ENCODE measurements at places on chromosomes 3 and 15.

GRCh38 chr3:7146529-7146928, 285.6 kb downstream of the GRM7 start:
- no peak for DNase-seq

DNA sequence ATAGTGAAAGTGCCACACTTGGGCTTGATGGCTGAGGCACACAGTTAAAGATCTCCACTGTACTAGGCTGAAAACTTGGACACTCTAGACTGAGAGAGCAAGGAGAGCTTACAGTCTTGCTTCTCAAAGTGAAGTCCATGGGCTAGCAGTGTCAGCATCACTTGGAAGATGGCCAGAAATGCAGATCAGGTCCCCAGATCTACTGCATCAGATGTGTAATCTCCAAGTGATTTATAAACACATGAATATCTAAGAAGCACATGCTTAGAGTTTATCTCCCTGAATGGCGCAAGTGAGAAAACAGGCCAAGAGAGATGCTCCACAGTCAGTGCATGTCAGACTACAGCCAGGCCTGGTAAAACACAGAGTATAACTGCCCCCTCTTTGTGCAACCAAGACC, 308.6 kb downstream of the CLSTN2 start:
- DNase-seq: no peak

GRCh38 chr3:51938780-51939425, 2.8 kb downstream of the RRP9 start:
- no peak for DNase-seq

- DNase-seq: no peak
Measured at GRCh38 chr3:8204853-8205650, 296.6 kb upstream of the LMCD1 start.

DNA sequence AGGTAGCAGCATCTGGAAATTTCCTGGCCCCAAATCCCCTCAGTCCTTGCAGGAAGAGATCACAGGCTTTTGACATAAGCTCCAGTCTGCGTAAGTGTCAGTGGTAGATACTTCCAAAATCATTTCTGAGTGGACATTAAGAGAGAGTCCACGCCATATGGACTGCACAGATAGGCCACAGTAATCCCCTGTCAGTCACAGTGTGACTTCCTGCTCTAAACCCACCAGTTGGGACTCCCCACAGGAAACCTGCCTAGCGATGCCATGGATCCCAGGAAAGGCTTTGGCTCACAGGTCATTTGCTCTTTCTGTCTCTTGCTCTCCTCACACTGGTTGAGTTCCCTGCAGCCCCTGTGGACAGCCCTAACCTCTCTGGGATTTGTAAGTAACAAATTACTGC, 28.8 kb upstream of the MKRN3 start:
- no peak for DNase-seq

DNA sequence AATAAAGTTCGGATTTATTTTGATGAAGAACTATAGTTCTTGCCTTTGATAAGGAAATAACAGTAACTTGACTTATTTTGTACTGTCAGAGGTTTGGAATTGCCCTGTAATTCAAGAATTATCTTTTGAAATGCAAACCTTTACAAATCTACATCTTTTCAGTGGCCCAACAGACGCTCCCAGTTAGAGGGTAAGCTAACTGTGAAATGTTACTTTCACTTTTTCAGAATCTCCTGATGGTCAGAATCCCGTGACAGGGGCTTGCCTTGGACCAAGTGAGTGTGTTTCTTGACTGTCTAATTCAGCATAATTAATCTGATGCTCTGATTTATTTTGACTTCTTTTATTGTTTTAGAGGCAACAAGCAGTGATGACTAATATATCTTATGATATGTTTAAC, 262.5 kb downstream of the PLOD2 start:
- DNase-seq: no peak

- no peak for DNase-seq
Measured at GRCh38 chr3:64571982-64572381, 115.8 kb downstream of the ADAMTS9 start.

DNA sequence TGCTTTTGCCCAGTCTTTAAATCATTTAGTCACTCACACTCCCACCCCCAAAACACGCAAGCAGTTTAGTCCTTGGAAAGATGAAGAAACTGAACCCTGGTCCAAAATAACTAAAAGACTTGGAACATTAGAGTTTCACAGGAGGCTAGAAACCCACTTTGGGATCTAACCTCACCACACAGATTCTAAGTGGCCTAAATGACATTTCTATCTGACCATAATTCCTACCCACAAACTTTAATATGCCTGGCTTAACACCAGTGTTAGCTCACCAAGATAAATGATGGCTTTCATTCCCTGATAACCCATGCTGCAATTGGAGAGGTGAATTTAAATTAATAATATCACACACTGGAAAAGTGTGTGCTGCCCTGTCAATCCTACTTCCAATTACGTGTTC, 295.3 kb upstream of the UBE2E2 start:
- no peak for DNase-seq

DNA sequence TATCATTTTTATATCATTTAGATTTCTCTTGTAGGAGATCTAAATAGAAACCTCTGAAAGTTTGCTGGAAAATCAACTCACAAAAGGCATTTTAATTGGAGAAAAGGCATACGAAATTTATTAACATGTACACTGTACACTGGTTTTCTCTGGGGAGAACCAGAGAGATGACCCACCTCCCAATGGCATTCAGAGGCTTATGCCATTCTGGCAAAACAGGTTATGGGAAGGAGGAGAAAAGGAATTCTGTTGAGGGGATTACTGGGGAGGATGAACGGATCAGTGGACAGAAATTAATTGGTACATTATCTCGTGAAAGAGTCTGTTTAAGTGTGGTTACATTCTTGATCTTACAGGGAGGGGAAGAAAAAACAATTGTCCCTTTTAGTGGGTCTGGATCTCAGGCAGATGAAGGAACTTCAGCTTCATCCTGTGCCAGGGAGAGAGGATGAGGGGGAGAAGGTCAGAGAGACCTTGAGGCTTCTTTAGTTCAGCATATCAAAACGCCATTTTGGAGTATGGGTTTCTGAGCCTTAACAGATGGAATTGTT, 16.5 kb downstream of the RAB11A start:
- no peak for DNase-seq

DNA sequence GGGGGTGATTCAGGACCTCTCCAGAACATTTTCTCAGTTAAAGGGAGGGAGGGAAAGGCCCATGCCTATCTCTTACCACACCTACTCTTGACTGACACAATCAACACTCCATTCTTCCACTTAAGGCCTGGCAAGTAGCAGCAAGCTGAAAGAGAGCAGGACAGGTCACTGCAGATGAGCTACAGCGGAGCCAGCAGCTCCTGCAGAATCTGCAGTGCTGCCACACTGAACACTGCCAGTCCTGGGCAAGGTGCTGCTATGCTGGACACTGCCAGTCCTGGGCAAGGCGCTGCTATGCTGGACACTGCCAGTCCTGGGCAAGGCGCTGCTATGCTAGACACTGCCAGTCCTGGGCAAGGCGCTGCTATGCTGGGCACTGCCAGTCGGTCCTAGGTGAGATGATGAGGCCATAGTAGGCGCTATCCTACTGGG, 143.7 kb downstream of the MYLK start:
- DNase-seq: no peak

DNA sequence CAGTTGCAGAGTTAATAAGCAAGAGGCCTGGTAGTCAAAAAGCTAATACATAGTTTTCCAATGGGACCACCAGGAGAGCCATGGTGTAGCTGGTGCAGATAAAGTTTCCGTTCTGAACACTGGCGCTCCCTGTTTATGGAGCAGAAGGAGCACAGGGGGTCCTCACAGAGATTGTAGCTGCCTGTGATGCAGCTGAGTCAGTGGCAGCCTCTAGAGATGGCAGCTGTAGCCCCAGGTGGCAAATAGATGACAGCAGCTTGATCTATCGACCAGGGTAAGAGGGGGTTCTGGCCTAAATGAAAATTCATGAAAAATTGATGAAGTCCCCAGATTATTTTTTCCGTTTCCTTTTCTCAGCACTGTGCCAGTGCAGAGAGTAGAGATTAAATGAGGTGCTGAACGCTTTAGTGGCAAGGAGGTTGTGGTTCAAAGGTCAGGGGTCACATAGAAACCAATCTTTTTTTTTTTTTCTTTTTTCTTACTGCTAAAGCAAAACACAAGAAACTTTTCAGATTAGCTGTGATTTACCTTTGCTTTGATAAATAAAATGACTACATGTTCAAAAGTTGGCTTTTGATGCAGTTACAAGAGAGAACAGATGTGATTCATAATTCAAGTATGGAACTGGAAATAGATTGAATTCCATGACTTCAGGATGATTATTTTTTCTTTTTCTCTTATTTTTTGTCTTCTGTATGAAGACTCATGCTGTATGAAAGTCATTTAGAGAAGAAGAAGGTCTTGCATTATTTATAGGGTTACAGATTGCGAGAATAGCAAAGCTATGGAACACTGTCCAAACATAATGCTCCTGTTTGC, 63.3 kb downstream of the ROBO2 start:
- DNase-seq: no peak

DNA sequence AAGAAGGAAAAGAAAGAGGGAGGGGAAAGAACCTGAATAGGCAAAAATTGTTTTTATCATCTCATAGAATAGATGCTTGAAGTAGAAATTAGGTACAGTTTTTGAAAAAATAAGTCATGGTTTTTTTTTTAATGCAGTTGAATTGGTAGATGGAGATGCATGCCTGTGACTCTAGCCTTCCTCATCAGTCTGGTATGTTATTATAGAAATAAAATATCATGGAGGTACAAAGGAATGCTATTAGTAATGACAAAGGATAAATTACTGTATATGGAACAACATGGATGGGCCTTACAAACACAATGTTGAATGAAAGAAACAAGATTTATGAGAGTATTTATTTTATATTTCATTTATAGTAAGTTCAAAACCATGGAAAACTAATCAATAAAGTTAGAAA, 162.4 kb upstream of the GALNT15 start:
- DNase-seq: no peak

- no peak for DNase-seq
Measured at GRCh38 chr3:138443521-138444503, 9.4 kb downstream of the ESYT3 start.

Data from NCI-H1436 (cell line).